ENCODE measurements at places on chromosomes 16 and 17.

- no peak for DNase-seq
Measured at GRCh38 chr16:82059983-82060421, 24.9 kb downstream of the HSD17B2 start.

DNA sequence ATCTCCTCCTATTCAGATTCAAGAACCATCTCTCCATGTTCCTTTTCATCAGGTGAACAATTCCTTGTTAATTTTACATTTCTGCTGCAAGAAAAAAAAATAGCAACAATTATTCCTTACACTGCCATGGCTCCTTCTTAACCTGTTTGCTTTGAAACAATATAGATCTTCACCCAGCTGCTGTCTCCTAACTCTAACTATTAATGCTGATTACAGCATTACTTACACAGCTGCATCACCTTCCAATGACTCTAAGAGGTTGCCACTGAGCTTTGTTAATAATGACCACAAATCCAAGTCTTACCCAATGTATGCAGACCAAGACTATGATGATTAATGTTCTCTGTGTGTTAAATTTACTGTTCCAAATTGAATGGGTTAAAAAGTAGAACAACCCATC lies 541.4 kb downstream of the TOX3 start:
- DNase-seq: no peak

- no peak for DNase-seq
Measured at GRCh38 chr16:30948667-30949649, at the start of gene ORAI3. TSS of gene ORAI3 (plus strand) at chr16:30949068. CDS start at chr16:30949290, 222 bp downstream.

DNA sequence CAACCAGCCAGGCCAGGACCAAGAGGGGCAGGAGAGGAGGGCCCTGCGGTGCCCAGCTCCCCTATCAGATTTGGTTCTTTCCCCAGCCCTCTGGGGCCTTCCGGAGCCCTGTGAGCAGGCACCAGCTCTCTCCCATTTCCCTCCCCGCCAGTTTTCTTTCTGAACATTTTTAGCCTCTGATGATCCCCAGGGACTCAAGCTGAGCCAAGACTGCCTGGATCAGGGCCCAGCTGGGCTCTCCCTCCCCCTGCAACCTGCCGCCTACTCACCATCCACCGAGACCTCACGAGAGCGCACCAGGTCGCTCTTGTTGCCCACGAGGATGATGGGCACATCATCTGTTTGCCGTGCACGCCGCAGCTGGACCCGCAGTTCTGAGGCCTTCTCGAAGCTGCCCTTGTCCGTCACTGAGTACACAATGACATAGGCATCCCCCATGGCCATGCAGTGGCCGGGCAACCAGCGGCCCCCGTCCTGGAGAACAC lies 2.0 kb downstream of the RRAD start:
- no peak for DNase-seq

GRCh38 chr17:12730421-12730820 lies 58.9 kb upstream of the ARHGAP44 start:
- no peak for DNase-seq

DNA sequence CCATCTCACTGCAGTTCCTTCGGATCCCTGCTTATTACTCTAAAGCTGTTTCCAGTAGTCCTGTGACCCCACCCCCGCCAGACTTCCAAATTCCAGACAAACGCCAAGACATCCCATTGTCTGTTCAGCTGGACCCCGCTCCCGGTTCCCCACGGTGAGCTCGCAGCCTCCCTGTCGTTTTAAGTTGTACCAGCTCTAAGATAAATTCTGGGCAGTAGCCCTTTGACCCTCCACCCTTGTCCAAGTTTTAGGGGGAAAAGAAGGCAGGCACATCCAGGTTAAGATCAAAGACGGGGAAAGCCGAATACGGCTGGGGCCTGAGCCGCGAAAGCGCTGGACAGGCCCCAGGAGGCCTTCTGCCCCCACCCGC lies 589 bp downstream of the ARL6IP1 start:
- no peak for DNase-seq

DNA sequence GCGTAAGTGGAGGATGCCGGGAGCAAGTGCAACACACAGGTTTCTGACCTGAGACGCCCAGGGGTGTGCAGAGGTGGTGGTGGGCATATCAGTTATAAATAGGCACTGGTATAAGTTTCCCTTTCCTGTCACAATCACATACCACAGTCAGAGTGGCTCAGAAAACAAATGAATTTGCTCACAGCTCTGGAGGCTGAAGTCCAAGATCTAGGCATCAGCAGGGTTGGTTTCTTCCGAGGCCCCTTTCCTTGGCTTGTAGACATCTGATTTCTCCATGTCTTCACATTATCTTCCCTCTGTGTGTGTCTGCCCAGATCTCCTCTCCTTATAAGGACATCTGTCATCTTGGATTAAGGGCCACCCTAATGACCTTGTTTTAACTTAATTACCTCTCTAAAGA lies 250.5 kb upstream of the TNRC6C start:
- no peak for DNase-seq

DNA sequence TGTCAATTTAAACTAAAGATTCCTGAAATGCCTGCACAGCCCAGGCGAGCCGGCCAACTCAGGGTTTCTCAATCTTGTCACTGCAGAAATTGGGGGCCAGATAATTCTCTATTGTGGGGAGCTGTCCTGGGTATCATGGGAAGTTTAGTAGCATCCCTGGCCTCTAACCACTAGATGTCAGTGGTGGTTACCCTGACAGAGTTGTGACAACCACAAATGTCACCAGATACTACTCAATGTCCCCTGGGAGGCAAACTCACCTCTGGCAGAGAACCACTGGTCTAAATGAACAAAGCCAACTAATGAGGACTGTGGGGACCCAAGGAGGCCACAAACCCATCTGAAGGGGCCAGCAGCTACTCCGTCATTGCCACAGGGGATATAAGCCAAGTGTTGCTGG lies 90.9 kb downstream of the MYH11 start:
- no peak for DNase-seq

DNA sequence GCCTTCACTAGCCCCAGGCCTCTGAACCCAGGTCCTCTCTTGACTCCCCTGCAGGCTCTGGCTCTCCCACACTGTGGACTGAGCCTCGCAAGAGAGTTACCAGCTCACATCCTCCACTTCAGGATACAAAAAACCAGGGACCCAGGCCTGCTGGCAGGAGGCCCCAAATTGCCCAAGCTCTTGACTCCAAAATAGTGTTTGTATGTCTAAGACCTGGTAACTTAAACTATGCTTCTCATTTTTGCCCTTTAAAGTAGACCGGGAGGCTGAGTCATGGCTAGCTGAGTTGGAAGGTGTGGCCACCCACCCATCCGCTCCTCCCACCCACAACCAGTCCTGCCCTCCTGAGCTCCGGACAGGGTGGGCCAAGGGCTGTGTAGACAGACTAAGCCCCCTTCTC lies 250.0 kb downstream of the SOX9 start:
- no peak for DNase-seq
